ENCODE measurements at places on chromosomes 2 and 18.

GRCh38 chr2:152822676-152823075, 104.3 kb downstream of the ARL6IP6 start:
- no peak for DNase-seq

DNA sequence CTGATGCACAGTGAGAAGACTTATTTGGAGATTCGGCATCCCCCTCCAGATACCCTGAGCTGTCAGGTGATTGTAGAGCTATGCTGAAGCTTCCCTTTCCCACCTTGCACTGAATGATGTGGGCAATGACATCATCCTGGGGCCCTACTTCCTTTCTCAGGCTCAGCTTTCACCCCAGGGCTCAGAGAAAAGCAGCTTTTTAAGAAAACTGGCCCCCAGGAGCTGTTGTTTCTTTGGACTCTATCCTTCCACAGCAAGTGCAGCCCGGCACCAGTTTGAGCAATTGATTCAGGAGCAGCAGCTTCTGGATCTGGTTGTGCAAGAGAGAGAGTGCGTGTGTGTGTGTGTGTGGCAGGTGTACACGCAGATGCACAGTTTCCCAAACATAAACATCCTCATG, 251.3 kb downstream of the ANAPC1 start:
- no peak for DNase-seq

DNA sequence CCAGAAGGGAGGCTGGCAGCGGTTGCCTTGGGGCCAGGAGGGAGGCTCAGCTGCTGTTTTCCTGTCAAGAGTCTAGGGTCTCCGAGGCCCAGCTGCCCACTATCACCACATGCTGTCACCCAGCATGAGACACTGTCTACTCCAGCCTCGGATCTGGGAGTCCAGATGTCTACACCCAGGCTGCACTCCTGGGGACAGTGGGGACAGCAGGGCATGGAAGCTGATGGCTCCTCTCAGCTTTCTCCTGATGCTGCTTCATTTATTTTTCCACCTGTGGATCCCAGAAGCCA, 134.0 kb downstream of the PTGR3 start:
- no peak for DNase-seq

DNA sequence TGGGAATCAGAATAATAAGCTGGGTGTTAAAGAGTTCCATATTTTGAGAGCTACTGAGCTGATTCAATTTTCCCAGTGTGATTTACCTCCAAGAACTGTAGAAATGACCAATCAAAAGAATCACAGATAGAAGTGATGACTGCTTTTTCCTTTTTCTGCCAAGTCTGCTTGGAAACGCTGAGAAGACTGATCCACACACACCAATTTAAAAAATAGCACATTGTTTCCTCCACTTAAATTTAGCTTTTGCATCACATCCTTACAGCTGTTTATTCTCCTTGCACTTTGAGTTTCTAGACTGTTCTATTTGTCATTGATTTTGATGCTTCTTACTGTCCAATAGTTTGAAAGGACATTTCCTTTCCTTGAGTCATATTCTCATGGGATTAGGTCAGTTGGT, 590.3 kb upstream of the CHAC2 start:
- no peak for DNase-seq

GRCh38 chr2:27792759-27793158, 21.2 kb downstream of the MRPL33 start:
- DNase-seq, result no peak

DNA sequence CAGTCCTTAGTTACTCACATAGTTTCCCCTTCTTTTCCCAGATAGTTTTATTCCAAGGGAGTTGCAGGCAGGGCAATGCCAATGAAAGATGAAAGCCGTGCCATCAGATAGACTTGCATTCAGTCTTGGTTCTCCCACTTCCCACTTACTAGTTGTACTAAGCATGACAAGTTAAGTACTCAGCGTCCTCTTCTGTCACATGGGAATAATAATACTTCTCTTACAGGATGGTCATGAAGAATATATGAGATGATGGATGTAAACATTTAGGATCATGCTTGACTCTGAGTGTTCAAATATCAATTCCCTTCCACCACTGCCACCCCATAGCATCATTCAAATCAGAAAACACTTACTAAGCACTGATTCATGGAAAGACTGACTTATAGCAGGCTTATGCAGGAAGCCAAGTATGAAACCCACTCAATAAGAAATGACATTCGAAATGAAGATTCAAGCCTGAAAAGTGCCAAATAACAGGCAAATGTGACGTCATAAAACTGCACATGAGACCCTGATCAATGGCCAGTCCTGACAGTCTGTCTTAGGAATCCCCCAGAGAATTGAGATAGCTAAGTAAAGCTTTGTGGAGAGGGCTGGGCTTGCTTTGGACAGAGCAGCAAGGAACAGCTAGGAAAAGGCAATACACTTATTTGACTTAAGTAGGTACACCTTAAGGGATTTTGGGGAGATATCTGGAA, 11.1 kb upstream of the EVA1A start:
- DNase-seq, result no peak

- DNase-seq, result no peak
These were observed 97.3 kb downstream of the ANKRD12 start for GRCh38 chr18:9233771-9234440.

- no peak for DNase-seq
These were observed 40.0 kb upstream of the LAPTM4A start for GRCh38 chr2:20091305-20091991.

DNA sequence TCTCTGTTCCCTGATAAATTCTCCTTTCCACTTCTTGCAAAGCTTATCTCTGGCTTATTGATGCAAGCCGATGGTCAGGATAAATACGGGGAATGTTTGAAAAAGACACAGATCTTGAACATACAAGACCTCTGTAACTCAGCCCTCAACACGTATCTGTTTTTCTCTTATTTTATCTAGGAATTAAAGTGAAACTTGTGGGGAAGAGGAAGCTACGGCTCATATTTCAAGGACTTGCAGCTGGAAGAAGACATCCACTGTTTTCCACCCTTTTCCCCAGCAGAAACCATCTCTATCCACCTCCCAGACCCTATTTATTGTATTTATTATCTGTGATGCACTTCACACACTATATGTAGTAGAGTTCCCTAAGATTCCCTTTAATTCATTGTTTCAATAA, 98.4 kb upstream of the TANK start:
- DNase-seq, result no peak

- DNase-seq, result no peak
These were observed 206.5 kb downstream of the SETBP1 start for GRCh38 chr18:44887227-44887631.

GRCh38 chr2:105768176-105768575, 23.5 kb downstream of the NCK2 start:
- DNase-seq, result no peak

- DNase-seq, result no peak
These were observed 42.4 kb downstream of the HK2 start for GRCh38 chr2:74876081-74876886.

- no peak for DNase-seq
These were observed 487.0 kb downstream of the SUCLG1 start for GRCh38 chr2:83972128-83972527.

- DNase-seq, result no peak
These were observed 376.3 kb upstream of the MYT1L start for GRCh38 chr2:2707206-2707991.

DNA sequence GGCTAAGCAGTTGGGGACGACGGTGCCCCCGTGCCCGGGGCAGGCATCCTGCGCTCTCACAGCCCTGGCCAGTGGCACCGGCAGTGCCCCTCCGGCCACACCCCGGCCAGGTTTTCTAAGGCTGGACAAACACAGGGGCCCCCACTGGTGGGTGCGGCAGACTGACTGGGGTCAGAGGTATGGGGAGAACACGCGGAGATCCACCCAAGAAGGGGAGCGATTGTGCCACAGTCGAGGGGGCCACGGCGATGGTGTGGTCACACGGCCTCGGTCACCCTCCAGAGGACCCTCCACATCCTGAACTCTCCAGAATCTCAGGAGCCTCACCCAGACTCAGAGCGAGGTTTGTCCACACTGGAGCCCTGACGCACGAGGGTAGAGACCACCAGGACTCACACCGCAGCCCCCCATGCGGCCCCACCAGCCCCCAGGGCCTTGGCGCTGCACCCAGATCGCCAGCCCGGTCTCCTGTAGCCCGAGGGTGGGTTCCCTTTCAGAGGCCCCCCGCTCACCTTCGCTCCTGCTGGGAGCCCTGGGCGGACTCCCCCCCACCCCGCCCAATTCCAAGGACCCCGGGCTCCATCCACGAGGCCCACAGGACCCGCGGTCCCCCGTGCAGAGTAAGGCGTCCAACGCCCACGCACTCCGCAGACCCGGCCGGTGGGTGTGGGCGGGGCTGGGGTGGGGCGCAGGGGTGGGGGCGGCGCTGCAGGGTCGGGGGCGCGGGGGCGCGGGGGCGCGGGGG, 15.2 kb downstream of the PDCD1 start:
- no peak for DNase-seq

GRCh38 chr2:38294597-38294996, 82.5 kb downstream of the ATL2 start:
- DNase-seq, result no peak

GRCh38 chr2:151002959-151003600, 258.6 kb downstream of the RBM43 start:
- DNase-seq, result no peak

DNA sequence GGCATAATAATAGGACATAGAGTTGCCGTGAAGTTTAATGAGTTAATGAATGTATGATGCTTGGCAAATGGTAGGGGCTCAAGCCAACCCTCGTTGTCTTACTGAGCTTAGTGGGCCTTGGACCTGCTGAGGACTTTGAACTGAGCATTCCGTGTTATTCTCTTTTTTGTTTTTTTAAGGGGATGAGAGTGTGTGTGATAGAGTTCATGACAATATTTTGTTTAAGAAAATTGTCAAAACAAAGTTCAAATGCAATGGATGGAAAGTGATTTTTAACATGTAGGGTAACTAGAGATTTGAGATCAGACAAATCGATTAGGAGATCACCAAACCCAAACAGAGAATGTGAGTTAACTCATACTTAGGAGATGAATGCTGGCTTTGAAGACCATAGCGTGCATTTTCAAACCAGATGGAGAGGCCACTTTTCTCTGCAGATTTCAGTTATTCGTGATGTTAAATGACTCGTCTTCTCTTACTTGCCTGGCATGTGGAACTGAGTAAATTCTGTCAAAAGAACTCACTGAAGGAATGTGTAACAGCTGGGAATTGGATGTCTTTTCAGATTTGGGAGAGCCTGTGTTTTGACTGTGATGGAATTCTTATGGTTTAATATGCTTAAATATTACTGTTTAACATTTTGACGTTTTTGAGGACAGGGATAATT, 88.7 kb downstream of the NEDD4L start:
- DNase-seq, result no peak

DNA sequence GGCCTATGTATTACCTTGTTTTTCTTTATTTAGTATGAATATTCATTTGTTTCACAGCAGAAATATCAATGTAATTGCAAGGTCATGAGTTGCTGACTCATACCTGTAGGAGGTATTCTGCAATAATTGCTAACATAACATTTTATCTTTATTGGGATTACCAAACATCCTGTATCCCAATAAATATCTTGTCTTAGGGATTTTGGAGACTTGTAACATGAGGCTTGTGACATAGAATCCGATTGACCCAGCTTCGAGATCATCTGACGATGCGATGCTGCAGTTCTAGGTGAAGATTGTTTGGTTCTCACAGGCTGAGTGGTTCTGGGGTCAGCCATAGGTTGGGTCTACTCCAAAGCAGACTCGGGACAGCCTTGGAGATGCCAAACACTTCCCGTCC, 133.4 kb upstream of the RND3 start:
- DNase-seq, result no peak

DNA sequence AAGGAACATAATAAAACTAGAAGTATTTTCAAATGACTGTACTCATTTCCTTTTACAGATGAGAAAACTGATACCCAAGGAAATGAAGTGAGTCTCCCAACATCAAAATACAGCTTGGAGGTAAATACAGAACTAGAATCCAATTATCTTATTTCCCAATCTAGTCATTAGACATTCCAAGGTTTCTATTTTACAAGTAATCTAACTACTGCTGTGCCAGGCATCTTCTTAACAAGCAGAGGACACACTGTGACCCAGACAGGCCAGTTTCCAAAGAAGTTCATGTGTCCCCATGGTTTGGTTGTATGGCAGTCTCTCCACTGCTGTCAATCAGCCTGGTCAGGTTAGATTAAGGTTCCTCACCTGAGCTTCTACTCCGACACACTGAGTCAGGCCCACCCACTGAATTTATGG, 143.5 kb downstream of the THADA start:
- no peak for DNase-seq

GRCh38 chr2:223943561-223944008, 1.6 kb downstream of the WDFY1 start:
- no peak for DNase-seq

DNA sequence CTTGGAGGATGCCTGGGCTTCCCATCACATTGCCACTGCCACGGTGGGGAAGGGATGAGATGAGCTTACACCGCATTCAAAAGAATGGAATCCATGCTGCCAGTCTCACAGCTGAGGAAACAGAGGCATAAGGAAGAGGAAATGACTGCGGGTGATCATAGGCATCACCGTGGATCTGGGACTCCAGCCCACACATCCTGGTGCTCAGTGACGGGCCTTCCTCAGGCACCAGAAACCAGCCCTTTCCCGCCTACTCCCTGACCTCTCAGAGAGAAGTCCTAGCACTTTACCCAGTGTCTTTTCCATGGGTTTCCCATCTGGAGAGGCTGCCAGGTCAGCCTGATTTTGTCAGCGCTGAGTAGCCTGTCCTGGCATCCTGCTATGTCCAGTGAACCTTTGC, 5.3 kb upstream of the PLB1 start:
- DNase-seq, result no peak

DNA sequence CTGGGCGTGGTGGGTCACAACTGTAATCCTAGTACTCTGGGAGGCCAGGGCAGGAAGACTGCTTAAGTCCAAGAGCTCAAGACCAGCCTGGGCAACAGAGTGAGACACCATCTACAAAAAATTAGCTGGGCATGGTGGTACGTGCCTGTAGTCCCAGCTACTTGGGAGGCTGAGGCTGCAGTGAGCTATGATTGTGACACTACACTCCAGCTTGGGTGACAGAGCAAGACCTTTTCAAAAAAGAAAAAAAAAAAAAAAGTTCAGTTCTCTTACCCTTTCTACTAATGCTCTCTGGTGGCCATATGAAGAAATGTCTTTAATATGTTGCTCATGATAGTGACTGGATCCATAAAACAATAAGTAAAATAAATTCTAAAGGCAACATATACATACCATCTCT, 14.9 kb downstream of the TYW5 start:
- no peak for DNase-seq

DNA sequence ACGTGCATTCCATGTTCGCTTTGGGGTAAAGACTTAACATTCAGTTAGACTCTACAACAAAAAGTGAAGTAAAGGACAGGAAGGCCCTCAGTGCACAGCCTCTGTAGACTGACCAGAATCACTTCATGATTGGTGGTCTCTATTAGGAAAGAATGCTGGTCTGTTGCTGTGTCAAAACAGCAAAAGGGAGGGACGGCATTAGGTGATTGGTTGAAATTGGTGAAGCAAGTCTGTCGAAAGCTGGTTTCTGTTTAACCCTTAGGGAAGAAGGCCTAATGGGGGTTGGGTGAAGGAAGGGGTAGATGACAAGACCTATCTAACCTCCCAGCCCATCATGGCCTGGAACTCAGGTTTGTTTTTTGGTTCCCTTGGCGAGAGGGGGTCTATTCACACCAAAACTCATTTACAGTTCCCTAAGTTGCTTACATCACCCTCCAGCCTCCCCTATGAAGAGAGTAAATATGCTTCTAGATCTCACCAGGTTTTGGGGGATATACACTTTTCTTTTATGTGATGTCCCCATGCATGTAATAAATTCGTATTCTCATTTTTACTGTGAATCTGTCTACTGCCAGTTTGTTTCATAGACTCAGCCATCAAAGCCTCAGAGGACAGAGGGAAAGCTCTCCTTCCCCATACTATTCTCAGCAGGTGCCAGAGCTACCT, 65.6 kb downstream of the TMEM17 start:
- DNase-seq, result no peak
